Heart right ventricle (tissue), 16 donors: ENCODE measurements at places on chromosomes 4 and X. TPM values are rescaled to one million over a fixed set of nuclear protein-coding genes. Genes with fewer than 3 reads are reported as not detected.

DNA sequence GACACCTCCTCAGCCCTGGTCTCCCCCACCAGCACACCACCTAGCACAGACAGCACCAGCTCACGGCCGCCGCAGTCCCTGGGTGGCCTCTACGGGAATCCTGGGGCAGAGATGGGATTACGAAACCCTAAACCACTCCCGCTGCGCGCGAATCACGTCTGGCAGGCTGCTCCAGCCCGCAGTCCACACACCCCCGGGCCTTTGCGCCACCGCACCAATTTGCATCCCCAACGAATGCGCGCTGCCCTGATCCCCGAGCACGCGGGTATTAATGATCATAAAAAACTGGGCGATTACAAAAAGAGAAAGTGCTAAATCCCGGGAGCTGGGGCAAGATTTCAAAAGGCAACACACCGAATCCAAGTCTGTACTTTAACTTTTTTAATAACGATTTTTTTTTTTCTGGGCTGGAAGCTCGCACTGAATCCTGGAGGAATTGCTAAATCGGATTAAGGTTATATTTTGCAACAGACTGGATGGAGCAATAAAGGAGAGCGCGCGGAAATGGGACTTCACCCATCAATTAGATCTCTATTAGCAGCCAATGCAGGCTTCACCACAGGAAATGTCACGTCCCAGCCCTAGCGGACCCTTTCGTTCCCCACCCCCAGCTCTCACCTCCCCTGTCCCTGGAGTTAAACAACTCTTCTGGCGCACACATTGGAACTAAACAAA, 69.8 kb upstream of the TMEM33 start:
- no peak for DNase-seq

C1QTNF7 gene
- 0.38 TPM for polyA plus RNA-seq

BTK gene
- 1.2 TPM for polyA plus RNA-seq

GRCh38 chr4:127309369-127310102, 323.2 kb upstream of the INTU start:
- DNase-seq, result no peak

ARSJ gene
- 0.52 TPM for polyA plus RNA-seq

- DNase-seq, result no peak
Measured at GRCh38 chr4:112361181-112361791, 64.1 kb downstream of the ALPK1 start.

GRCh38 chrX:151711154-151711553, 4.7 kb upstream of the FATE1 start:
- no peak for DNase-seq

DNA sequence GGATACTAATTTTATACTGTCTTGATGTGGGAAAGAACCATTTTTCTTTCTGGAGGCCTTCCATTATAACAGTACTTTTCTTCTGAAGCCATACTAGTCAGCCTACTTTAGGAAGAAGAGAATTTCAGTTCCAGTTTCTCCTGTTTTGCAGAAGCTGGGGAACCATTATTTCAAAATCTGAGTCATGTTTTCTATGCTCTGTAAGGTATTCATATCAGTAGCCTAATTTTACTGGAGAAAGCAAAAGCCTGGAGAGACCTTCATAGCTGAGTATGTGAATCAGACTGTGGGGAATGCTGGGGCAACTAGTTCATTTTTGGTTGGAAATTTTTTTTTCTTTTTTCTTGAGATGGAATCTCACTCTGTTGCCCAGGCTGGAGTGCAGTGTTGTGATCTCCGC, 22.4 kb downstream of the AFF1 start:
- DNase-seq, result no peak

- DNase-seq, result no peak
Measured at GRCh38 chr4:110188113-110188512, 10.3 kb downstream of the ELOVL6 start.

GRCh38 chr4:48445704-48446103, 37.4 kb upstream of the SLC10A4 start:
- no peak for DNase-seq

- DNase-seq, result peak; percentile 76
Measured at GRCh38 chr4:52051615-52052474, 741 bp downstream of the SPATA18 start.

NFXL1 gene
- 2.3 TPM for polyA plus RNA-seq

PDGFRA gene
- polyA plus RNA-seq, result 11.9 TPM

TRO gene
- 5.3 TPM for polyA plus RNA-seq

DNA sequence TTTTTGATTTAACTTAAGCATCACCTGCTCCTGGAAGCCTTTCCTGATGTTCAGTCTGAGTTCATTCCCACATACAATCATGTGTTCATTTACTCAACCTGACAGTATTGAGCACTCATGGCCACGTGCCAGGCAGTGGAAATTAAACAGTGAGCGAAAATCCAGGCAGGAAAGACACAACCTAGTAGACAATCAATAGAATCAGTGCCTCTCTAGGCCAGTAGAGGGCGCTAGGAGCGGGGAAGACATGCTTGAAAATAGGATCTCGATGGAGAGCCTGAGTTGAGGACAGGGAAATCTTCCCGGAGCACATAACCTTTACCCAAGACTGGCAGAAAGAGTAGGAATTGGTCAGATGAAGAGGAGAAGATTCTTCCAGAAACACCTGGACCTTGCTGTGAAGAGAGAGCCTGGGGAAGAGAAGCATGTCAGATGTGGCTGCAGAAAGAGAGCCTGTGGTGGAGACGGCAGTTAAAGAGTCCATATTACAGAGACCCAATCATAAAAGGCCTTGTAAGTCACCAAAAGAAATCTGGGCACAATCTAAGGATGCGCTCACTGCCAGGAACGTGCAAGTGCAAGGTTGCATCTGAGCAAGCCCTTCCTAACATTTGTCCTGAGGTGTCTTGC, 103.5 kb downstream of the LDB2 start:
- peak; percentile 29 for DNase-seq

GRCh38 chr4:147678106-147678505, 5.9 kb downstream of the PRMT9 start:
- no peak for DNase-seq

DNA sequence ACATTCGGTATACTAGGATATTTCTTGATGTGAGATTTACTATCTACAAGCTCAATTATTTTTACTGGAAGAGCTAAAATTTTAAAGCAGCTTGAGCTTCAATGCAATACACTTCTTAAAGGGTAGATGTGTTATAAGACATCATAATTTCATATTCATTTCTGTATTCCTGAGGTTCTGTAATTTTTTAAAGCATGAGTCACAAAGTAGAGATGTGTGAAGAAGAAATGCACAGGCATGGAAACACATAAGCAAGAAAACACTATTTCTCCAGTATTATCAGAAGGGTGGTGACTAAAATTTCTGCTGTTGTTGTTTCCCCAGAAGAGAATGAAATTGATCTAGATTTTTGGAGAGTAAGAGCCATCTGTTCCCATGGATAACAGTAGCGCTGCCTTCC, 72.6 kb downstream of the INPP4B start:
- DNase-seq, result no peak

- no peak for DNase-seq
Measured at GRCh38 chrX:129958083-129958465, 24.4 kb upstream of the BCORL1 start.

DNA sequence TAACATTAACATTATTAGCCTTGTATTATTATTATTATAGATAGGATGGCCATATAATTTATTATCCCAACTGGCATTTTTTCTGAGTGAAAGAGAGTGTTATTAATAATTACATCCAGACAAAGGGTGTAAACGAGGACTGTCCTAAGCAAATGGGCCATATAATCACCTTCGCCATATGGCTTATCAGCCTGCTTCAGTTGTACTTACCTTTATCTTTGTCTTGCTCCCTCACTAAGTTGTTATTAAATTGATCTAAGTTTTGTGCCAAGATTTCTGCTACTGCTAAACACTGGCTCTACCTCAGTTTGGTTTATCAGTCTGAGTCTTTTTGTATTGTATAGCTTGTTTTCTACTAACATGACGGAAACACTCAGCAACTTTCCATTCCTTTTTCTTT, 76.9 kb downstream of the STIM2 start:
- no peak for DNase-seq

DNA sequence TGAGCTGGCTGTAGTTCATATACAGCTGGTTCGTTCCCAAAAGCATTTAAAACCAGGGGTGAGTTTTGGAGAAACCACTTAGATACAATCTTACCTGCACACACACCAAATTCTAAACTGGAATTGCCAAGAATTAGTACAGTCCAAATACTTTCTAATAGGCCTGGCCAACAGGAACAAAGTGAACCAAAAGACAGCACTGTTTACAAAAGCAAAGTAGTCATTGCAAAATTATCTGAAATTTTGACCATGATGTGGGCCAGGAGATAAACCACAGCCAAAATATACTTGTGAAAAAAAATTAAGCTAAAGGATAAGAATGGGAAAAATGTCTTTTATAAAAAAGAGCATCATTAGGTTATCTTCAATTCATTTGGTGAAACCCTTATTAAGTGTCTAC, 37.9 kb upstream of the NAP1L5 start:
- DNase-seq, result no peak

CENPVL2 gene
- polyA plus RNA-seq, result not detected

DNA sequence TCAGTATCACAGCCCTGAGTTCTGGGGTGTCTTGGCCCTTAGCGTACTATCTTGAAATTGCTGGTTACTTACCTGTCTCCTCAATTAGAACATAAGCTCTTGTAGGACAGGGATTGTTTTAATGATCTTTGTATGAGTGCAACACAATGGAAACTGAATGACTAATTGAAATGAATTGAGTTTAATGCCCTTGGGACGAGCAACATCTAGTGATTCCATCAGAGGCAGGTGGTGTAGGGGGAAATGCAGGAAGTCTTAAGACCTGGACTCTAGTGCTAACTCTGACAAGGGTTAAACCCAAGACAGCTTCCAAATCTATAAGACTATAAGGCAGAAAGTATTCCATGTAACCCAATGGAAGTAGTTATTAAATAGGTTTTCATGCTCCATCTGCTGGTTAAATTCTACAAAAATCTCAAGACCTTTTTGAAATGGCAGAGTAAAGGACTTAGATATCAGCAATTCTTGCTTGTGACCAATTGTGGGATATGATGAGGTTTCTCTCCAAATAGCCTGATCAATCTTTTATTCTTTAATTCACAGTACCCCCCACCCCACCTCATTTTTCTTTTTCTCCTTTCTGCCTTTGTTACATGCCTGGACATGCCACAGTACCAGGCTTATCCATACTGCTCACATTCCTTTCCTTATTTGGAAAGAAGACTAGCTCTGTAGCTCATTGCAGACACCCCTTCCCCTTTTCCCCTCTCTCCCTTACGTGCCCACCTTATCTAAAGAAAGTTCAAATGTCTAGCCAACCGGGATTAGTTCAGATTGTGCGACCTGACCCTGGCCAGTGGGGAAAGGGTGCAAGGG, 340.8 kb downstream of the PAPSS1 start:
- no peak for DNase-seq

GRCh38 chr4:15400981-15401671, 26.7 kb upstream of the C1QTNF7 start:
- peak; percentile 45 for DNase-seq

DNA sequence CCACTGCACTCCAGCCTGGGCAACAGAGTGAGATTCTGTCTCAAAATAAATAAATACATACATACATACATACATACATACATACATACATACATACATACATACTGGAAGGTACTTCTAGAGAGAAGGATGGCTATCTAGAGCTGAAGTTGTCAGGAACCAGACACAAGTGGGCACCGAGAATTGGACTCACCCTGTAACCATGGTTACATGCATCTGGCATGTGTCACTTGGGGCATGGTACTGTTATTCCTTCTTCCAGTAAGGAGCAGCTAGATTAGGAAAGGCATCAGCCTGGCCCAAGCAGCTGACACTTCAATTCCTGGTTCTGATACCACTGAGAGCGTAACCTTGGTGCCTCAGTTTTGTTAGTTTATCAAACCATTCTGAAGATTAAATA, 127.1 kb downstream of the SH3KBP1 start:
- no peak for DNase-seq

MTMR8 gene
- polyA plus RNA-seq, result 0.14 TPM

TLR1 gene
- 0.49 TPM for polyA plus RNA-seq

DIPK2B gene
- polyA plus RNA-seq, result 12.2 TPM

DNA sequence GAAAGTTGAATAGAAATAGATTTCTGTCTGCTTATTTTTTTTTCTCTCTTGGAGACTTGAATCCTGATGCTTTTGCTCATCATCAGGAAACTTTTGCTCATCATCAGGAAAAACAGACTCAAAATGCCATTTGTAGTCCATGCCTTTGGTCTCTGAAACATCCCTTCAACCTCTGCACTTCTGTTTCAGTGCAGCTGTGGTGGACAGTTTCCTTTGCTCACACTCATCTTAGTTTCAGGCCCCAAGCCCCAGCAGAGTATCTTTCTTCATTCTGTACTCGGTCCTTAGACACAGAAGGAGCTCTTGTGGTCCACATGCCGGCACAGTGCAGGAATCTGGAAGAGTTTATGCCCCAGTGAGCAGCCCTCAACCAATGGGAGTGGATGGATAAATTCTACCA, 337.9 kb downstream of the PPP3CA start:
- DNase-seq, result no peak

BEX5 gene
- polyA plus RNA-seq, result 0.17 TPM

DNA sequence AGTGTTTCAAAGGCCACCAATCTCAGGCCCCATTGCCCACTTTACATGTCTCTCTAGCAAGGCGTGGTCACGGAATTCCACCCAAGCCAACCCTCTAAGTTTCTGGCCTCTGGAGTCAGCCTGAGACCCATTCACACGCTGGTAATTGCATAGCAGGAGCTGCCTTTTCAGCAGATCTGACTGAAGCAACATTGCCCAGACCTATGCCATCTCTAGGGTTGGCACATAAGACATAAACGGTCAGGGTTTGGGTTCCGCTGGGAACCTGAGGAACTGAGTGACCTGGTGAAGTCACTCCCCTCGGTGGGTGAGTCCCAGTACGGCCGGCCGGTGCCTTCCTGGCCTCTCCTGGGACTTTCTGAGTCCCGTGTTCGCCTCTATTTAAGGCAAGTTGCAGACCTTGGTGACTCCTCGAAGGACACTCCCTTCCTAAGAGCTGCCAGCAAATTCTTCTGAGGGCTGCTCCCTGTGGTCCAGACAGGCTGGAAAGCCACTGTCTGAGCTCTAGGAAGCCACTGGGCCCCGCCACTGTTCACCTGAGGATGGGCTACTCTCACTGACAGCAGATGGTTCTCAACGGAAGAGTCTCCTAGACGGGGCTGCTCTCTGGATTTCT, 15.9 kb downstream of the CTAG1A start:
- DNase-seq, result no peak

DNA sequence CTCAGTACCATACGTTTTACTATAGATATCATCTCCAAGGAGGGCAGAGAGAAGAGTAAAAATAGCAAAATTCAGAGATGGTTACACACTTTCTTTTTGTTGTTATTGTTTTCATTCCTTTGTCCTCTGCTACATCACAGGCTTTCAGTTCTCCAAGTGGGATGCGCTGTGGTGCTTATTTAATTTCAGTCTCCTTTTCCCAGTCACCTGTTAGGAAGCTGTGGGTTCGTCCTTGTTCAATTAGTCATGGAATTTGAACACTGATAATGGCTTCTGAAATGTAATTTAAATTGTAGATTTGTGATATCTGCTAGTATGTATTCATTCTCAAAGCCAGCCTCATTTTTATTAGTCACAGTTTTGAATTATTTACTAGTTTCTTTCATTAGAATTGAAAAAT, 38.8 kb upstream of the DHRSX start:
- DNase-seq, result no peak

DNA sequence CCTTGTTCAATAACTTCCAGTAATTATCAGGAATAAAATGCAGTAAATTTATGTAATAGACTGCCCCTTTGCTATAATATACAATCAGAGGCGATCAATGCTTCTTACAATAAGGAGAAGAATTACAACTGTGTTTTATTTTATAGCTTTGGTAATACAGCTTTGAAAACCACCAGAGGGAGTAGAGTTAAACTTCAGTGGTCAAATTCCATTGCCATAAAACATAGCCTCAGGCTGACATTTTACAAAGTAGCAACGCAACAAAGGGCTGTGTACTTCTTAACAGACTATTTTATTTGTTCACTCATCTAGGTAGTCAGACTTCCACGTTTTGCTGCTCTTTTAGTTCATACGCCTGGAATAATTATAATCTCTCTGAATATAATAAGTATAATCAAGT, 58.5 kb downstream of the TEX13C start:
- DNase-seq, result no peak
